ENCODE measurements at places on chromosomes 1 and 21.
A peak's percentile ranks its signal among the peaks of the same experiment; 100 is the strongest.

DNA sequence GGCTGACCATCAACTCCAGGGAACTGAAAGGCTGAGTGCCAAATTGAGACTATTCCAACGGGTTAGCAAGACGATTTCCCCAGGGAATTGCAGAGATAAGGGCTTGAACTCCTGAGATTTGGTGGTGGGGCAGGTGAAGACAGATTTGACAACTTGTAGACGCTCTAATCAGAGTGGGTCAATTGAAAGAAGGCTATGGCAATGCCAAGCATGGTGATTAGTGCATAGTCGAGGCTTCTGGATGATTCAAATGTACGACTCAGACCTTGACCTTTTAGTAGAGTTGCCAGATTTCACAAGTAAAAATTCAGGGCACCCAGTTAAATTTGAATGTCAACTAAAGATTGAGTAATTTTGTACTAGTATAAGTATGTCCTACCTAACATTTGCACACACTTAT, 302.1 kb upstream of the SPAG17 start:
- H3K27ac ChIP-seq, result no peak overlapping the region
- no peak overlapping the region for H3K4me3 ChIP-seq
- H3K36me3 ChIP-seq, result no peaks in the 10 kb centered on the region
- no peak for DNase-seq
- no peaks in the 10 kb centered on the region for H3K4me1 ChIP-seq
- H3K27me3 ChIP-seq, result no peaks in the 10 kb centered on the region

GRCh38 chr1:54884768-54885167, 2.2 kb downstream of the DHCR24 start:
- peak overlapping the region; percentile 28 for H3K4me3 ChIP-seq
- no peak overlapping the region for H3K27ac ChIP-seq
- H3K27me3 ChIP-seq, result no peaks in the 10 kb centered on the region
- no peak for DNase-seq
- peaks cover 14% of the 10 kb centered on the region for H3K4me1 ChIP-seq

DNA sequence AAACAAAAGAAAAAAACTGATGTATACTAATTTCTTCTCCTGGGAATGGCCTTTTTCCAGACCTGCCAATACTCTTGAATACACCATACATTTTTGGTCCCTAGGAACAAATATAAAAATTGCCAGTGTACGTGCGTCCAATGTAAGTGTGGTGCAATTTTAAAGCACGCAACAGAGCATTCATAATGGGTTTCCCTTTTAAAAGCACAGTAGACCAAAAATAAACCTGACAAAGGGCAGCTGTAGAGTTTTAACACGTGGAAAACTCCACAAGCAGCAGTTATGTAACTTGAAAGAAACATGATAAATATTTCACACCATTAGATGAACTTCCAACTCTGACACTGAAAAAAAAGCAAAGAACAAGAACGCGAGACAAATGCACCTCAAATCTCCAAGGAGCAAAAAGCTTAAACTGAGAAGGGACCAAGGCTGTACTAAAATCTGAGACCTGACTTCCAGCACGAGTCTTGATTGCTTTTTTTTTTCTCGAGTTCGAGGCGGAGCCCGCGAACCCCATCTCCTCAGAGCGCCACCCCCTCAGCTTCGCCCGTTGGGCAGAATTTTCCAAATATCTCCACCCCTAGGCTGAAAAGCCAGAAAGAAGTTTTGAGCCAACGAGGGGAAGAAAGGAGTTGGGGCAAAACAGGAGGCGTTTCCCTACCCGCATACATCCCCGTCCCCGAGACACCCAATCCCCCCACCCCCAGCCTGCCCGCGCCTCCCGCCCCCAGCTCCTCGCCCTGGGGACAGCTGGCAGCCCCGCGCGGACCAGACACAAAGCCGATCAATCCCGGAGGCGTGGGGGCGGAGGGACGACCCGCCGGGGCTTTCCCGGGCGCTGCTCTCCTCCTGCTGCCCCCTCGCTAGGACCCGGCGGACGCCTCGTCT, at the start of gene JAM2:
Gene JAM2, plus strand, starts transcription at position 599 of the 891 bp plus-strand sequence. CDS start 564 bp downstream, outside the sequence.
- peaks cover 4% of the 10 kb centered on the region for H3K4me1 ChIP-seq
- H3K27ac ChIP-seq, result peak within 1 kb of the TSS; percentile 86
- H3K4me3 ChIP-seq, result peak within 1 kb of the TSS; percentile 57
- peaks cover 4% of the 10 kb centered on the region for H3K27me3 ChIP-seq

DNA sequence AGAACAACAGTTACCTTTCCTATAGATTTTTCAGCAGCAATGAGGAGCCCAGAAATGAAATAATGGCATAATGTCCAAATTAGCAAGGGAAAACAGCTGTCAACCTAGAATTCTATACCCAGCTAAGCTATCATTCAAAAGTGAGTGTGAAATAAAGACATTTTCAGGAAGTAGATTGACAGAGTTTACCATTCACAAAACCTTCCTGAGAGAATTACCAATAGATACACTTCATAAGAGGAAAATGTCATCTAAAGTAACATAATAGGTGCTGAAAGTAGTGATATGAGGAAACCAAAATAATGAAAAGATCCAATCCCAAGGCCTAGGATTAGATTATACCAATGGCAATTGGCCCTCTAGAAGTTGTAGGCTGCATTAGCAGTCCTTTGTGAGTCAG, 34.6 kb downstream of the OBSCN start:
- no peak overlapping the region for H3K4me3 ChIP-seq
- H3K27me3 ChIP-seq, result no peaks in the 10 kb centered on the region
- no peak for DNase-seq
- no peaks in the 10 kb centered on the region for H3K4me1 ChIP-seq
- H3K36me3 ChIP-seq, result peaks cover 86% of the 10 kb centered on the region

DNA sequence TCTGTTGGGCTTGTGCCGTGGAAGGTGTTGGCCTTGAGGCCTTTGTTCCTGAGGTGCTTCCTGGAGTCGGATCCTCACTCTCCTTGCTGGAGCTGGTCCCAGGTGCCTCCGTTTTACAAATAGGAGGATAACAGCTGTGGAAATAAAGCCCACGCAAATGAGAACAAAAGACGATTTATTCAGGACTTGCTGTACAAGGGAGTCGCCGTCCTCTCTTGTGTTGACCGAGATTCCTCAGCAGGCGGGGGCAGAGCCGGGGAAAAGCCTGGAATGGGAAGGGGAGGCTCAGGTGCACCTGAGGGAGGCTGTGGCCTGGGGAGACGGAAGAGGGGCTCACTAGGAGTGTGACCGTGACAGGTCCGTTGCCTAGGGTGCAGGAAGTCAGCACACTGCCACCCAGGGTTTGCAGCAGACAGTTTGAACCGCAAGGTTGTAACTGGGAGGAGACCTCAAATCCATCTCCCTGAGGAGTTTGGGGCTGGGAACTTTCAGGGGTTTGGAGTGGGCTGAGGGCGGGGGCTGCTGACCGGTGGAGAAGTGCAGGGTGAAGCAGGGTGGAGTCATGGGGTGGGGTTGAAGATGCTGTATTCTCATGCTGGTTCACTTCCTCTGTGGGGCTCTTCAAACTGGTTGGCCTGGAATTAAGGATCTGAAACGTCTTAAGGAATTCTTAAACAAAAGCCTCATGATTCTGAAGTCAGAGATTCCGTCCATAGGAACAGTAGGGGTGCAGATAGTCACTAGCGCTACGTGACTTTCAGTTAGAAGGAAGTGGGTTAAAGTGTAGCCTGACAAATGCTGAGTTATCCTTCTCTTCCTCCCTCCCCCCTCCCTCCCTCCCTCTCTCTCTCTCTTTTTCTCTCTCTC, 2.6 kb upstream of the CSTB start:
- H3K27ac ChIP-seq, result peak overlapping the region; percentile 48
- no peaks in the 10 kb centered on the region for H3K27me3 ChIP-seq
- DNase-seq, result no peak

DNA sequence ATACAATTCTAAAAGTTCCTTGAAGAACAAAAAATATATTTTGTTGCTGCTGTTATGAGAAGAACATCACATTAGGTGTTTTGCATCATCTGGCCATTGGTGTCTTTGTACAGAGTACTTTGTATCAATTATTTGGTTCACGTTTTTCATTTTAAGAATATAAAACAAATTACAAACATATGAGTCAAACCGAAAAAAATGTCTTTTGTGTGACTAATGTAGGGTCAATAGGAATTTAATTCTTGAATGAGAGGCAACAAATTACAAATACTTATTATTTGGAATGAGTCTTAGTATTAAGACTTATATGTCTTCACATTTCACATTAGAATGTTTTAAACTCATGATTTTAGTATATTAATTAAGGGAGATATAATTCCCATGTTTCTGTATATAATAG, 54.8 kb downstream of the NR5A2 start:
- no peaks in the 10 kb centered on the region for H3K27me3 ChIP-seq
- H3K4me3 ChIP-seq, result no peak overlapping the region
- no peaks in the 10 kb centered on the region for H3K4me1 ChIP-seq
- H3K27ac ChIP-seq, result no peak overlapping the region
- no peak for DNase-seq
- no peaks in the 10 kb centered on the region for H3K36me3 ChIP-seq

DNA sequence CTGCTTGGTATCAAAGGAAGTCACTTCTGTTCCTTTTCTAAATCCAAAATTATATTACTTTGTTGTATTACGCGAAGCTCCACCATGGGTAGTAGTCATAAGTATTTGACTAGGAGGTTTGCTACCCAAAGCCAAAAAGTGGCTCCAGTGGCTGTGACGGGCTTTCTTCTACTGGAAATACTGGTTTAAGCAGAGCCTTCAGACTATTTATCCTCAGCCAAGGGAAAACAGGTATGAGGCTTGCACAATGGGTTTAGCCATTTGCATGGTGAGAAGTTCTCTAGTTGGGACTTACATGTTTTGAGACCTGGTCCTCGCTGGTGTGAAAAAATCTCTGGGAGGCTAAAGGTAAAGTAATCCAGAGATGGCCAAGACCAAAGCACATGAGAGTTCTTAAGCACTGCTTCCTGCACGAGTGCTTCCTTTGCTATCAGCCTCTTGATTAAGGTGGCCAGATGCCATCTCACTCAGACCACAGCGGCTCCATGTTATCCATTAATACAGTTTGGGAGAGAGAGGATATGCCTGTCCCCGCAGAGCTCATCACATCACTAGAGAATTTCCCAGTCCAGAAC, 121.2 kb downstream of the PIK3R3 start:
- no peak for DNase-seq
- no peaks in the 10 kb centered on the region for H3K27me3 ChIP-seq
- no peak overlapping the region for H3K4me3 ChIP-seq
- H3K27ac ChIP-seq, result no peak overlapping the region

- H3K4me3 ChIP-seq, result no peak overlapping the region
- H3K36me3 ChIP-seq, result no peaks in the 10 kb centered on the region
- H3K27me3 ChIP-seq, result peaks cover 4% of the 10 kb centered on the region
- H3K27ac ChIP-seq, result no peak overlapping the region
- no peak for DNase-seq
Observed at GRCh38 chr1:239633432-239633831, 247.1 kb downstream of the CHRM3 start.

DNA sequence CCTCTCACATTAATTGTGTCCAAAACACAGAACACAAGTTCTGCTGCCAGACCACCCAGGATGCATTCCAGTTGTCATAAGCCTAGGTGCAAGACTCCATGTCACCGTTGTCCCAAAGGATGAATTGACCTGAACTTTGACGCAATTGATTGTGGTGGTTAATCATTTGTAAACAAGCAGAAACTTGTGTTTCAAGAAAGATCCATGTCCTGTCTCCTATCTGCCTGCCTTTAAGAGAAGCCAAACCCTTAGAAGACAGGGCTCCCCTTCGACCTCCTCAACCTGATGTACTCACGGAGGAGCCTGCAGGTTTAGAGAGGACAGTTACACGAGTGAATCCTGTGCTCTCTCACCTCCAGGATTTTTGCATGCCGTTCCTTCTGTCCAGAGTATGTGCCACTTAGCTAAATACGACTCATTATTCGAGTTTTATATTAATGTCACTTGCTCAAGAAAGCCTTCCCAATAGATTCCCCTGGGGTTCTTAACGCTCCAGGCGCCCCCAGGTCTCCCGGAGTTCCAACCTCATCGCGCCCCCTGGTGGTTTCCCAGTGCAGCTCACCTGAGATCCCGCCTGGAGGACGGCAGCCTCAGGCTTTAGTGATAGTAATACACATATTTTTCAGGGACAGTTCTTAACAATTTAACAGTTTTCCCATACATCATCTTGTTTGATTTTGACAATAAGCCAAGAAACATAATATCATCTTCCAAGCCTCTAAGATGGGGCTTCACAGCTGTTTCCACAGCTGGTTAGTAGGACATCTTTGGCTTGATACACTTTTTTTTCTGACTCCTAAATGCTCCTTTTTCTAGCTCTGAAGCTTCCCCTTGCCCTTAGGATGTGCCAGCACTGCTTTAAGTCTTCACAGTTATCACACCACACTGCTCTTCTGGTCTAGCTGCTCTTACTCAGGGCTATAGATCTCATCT, 2.4 kb upstream of the C8B start:
- H3K4me1 ChIP-seq, result no peaks in the 10 kb centered on the region
- no peaks in the 10 kb centered on the region for H3K27me3 ChIP-seq
- DNase-seq, result no peak
- no peak overlapping the region for H3K27ac ChIP-seq

DNA sequence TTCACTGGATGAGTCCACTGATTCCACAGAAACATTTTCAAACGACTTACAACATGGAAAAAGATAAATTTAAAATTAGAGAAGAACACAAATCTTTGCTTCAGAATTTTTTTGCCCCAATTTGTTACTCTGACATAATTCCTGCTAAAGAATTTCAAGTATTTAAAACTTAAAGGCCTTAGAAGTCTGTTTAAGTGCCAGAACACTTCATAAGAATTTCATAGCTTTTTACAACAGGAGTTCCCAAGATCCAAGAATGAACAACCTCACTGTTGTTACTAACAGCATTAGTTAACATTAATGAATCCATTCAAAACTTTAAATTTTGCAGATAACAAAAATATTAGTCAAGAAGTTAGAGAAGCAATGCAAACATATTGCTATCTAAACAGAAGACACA, 31.7 kb downstream of the ARHGAP29 start:
- peaks cover 12% of the 10 kb centered on the region for H3K36me3 ChIP-seq
- no peak overlapping the region for H3K27ac ChIP-seq
- no peak overlapping the region for H3K4me3 ChIP-seq
- peak; percentile 12 for DNase-seq
- H3K27me3 ChIP-seq, result no peaks in the 10 kb centered on the region
- no peaks in the 10 kb centered on the region for H3K4me1 ChIP-seq

DNA sequence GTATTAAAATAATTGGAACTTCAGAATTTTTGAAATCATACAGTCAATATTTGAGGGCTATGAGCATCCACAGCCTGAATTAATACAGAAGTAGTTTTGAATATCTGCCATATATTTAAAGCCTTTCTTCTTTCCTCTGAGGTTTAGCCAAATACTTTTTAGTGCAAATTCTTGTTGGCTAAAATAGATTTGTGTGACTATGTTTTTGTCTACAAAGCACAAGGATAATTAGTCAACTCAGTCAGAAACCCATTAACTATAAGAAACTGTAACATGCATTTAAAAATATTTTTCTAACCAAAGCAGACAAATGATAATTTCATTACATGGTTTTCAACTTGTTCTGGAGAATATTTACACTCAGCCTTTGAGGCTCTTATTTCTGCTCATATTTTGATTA, 232.1 kb downstream of the TPR start:
- peaks cover 2% of the 10 kb centered on the region for H3K36me3 ChIP-seq
- peaks cover 1% of the 10 kb centered on the region for H3K4me1 ChIP-seq
- no peak overlapping the region for H3K27ac ChIP-seq
- DNase-seq, result no peak

Data from lung (tissue), 17 donors.